Activated T-cell treated with anti-CD3 and anti-CD28 coated beads, Interleukin-2, amount 50 U/mL, for 72 hours (primary cell): ENCODE measurements at places on chromosomes 16 and 17. TPM values are rescaled to one million over a fixed set of nuclear protein-coding genes. Genes with fewer than 3 reads are reported as not detected.

GRCh38 chr17:61385577-61386236, 13.9 kb upstream of the TBX2 start:
- peaks cover 4% of the 10 kb centered on the region for H3K4me1 ChIP-seq
- no peaks in the 10 kb centered on the region for H3K36me3 ChIP-seq

DNA sequence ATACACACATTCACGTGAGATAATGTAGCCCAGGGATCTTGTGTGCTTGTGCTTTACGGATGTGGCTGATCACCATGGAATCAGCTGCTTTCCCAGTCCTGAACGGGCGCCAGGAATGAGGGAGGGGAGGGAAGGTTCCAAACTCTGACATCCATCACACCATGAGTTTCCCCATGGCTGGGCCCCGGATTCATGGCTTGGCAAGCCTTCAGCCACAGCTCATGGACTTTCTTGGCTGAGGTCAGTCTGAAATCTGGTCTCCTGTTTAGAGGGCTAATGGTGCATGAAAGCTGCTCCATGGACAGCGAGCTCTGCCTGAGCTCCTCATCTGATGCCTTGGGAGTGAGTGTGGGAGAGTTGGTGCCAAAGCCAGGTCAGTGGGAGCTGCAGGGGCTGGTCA, 767.6 kb upstream of the EEF2KMT start:
- H3K27ac ChIP-seq: no peak overlapping the region
- H3K4me1 ChIP-seq: no peaks in the 10 kb centered on the region
- H3K36me3 ChIP-seq: no peaks in the 10 kb centered on the region
- no peak for DNase-seq
- H3K4me3 ChIP-seq: no peak overlapping the region

DNA sequence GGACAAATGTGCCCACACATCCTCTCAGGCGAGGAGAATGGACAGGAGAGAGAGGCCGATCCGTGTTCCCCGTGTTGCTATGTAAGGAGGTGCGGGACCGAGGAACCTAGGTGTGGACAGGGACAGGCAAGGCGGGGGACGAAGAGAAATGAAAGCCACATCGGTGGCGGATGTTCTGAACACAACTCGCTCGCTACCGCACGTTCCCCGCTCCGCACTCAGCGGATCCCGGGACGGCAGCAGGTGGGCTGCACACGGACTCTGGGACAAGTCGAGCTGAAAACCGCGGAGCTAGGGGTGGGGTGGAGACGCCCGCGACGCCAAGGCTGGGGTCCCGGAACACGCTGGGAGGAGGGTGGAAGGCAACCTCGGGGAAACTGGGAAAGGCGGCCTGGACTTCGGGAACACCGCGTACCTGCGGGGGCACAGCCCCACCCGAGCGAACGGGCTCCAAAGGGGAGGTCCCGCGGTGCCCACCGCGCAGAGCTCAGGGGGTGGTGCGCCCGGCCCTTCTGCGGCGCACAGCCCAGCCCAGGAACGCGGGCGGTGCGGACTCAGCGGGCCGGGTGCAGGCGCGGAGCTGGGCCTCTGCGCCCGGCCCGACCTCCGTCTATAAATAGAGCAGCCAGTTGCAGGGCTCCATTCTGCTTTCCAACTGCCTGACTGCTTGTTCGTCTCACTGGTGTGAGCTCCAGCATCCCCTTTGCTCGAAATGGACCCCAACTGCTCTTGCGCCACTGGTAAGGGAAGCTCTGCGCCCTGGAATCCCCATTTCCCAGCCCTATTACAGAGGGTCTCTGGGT, at the start of gene MT1E:
MT1E (plus strand) TSS at position 642 of the 803 bp plus-strand sequence; CDS start at position 713, 71 bp downstream.
- peak within 1 kb of the TSS; percentile 74 for H3K27ac ChIP-seq
- peak; percentile 84 for DNase-seq
- H3K4me1 ChIP-seq: peaks cover 15% of the 10 kb centered on the region
- peak within 1 kb of the TSS; percentile 95 for H3K4me3 ChIP-seq
- no peaks in the 10 kb centered on the region for H3K36me3 ChIP-seq

- H3K4me3 ChIP-seq: peak overlapping the region; percentile 90
- peak; percentile 36 for DNase-seq
- H3K4me1 ChIP-seq: peaks cover 48% of the 10 kb centered on the region
Measured at GRCh38 chr17:69423450-69423849, 9.0 kb downstream of the MAP2K6 start.

DNA sequence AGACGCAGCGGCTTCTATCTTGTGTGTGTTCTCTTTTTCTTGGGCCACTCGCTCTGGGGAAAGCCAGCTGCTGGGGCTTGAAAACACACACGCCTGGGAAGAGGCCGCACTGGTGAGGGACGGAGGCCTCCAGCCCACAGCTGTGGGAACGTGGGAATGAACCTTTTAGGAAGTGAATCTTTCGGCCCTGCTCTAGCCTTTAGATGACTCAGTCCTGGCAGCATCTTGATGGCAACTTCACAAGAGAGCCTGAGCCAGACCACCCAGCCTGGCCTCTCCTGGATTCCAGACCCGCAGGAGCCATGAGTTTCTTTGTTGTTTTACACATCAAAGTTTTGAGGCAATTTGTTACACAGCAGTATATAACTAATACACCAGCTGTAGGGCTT, 2.2 kb upstream of the PDPK1 start:
- no peaks in the 10 kb centered on the region for H3K27me3 ChIP-seq
- peaks cover 57% of the 10 kb centered on the region for H3K4me1 ChIP-seq
- H3K27ac ChIP-seq: no peak overlapping the region
- H3K36me3 ChIP-seq: peaks cover 2% of the 10 kb centered on the region

- no peaks in the 10 kb centered on the region for H3K4me1 ChIP-seq
- no peak overlapping the region for H3K27ac ChIP-seq
- H3K4me3 ChIP-seq: no peak overlapping the region
Measured at GRCh38 chr16:49049191-49049590, 232.4 kb downstream of the CBLN1 start.

- no peak for DNase-seq
- no peaks in the 10 kb centered on the region for H3K27me3 ChIP-seq
- no peak overlapping the region for H3K4me3 ChIP-seq
- no peaks in the 10 kb centered on the region for H3K4me1 ChIP-seq
- no peaks in the 10 kb centered on the region for H3K36me3 ChIP-seq
- H3K27ac ChIP-seq: no peak overlapping the region
Measured at GRCh38 chr17:70820276-70820675, 650.9 kb downstream of the KCNJ2 start.

AGRP gene
- not detected for total RNA-seq

ALDH3A1 gene
- 0.34 TPM for total RNA-seq

ERCC4 gene
- 15.4 TPM for total RNA-seq

ACAP1 gene
- total RNA-seq: 708 TPM

LLGL1 gene
- total RNA-seq: 18.5 TPM

TK1 gene
- total RNA-seq: 90.6 TPM

DNA sequence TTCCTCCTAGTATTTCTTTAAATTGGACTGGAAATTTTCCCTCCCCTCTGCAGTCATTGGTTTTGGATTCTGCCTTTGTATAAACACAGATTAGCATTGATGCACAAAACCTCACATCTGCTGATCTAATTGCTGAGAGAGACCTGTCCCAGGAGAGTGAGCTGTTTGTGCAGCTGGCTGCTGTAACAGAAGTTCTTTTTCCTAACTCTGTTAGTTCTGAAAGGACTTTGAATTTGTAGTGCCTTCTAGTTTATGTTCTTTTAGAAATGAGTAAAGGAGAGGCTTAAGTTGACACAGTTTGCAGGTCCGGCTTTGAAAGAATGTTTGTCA, 45.2 kb upstream of the KPNB1 start:
- H3K27ac ChIP-seq: peak overlapping the region; percentile 78
- no peaks in the 10 kb centered on the region for H3K27me3 ChIP-seq
- H3K36me3 ChIP-seq: peaks cover 4% of the 10 kb centered on the region
- H3K4me3 ChIP-seq: no peak overlapping the region
- DNase-seq: no peak

DNA sequence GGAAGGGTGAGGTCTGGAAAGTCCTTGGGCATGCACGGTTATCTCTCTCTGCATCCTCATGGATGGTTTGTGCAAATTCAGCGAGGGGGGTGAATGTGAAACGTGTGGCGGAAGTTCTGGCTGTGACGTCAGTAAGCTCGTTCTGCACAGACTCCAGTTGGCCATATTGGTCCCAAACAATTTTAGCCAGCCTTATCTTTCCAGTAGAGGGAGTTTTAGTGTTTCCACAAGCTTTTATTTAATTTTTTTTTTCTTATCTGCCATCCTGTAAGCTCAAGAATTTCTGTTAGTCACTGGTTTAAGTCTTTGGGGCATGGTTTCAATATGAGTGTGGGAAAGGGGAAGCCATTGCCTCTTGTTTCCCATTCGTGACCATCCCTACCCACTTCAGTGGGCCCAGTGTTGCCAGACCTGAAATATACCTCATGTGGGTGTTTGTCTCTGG, 39.0 kb downstream of the HLF start:
- peaks cover 26% of the 10 kb centered on the region for H3K27me3 ChIP-seq
- no peak overlapping the region for H3K4me3 ChIP-seq
- peak; percentile 33 for DNase-seq
- peak overlapping the region; percentile 13 for H3K27ac ChIP-seq
- no peaks in the 10 kb centered on the region for H3K36me3 ChIP-seq

TMEM204 gene
- total RNA-seq: 15.7 TPM
